ENCODE measurements at places on chromosomes 3 and 15.

DNA sequence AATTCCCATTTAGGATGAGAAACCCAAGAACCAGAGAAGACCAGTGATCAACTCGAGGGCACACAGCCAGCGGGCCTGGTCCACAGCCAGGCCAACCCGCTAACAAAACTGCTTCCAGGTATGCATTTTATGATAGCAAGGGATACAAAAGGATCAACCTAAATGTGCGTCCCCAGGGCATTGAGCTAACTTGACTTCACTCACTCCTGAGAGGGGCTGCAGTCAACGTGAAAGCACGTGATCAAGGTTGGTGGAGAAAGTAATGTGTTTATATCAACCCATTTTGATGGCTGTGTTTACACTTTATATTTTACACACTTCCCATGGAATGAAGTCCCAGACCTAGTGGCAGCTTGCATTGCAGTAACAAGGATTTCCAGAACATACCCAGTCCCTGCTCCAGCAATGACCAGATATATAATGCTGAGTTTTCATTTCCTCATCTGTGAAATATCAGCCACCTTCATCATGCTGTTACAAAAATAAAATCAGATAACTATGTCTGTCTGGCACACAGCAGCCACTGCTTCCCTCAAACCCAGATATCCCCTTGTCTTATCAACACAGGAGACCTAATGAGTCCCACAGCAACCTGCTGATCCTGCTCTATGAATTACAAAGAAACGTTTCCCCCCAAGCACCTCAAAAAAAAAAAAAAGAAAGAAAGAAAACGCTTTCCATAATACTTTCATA is 2.0 kb downstream of the KLHL6 start:
- no peak for DNase-seq

DNA sequence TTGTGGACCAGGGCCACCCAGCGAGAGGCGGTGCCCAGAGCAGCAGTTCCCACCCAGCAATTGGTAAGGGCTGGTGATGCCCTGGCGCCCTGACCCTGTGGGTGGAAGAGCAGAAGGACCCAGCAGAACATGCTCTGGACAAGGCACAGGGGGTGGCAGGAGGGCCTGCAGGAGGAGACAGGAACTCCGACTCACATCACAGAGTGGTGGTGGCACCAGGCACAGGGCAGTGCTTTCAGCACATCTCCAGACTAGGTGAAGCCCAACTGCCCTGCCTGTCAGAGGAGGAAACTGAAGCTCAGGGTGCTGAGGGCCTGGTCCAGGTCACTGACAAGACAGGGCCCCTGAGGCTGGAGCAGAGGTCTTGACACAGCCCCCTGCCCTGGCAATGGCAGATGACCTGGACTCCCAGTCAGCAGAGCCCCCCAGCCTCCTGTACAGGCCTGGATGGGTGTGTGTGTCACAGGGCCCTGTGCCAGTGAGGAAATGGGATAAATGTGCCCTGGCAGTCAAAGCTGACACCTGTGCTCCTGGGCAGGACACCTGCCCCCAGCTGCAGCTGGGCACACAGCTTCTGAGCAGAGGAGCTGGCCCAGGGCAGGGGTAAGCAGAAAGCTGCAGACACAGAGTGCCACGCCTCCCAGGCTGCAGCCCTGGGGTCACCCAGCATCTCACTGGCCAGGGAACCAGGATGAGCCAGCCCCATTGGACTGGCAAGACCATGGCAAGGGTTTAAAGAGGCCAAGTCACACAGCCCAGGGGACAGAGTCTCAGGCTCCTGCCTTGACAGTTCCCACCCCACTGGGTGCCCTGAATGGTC is 11.4 kb downstream of the KLF15 start:
- DNase-seq, result no peak

GRCh38 chr3:47540281-47540680 is 26.8 kb upstream of the ELP6 start:
- no peak for DNase-seq

- no peak for DNase-seq
These were observed 100.4 kb upstream of the HES1 start for GRCh38 chr3:194035406-194036138.

- DNase-seq, result no peak
These were observed 65.3 kb upstream of the ZNF280D start for GRCh38 chr15:56798639-56799038.

- no peak for DNase-seq
These were observed 47.3 kb upstream of the IL12A start for GRCh38 chr3:159941038-159942000.
